ENCODE measurements at places on chromosomes 5 and 9. TPM values are rescaled to one million over a fixed set of nuclear protein-coding genes. Genes with fewer than 3 reads are reported as not detected.

GRCh38 chr9:130869250-130869649 lies 27.4 kb downstream of the QRFP start:
- DNase-seq = no peak

DNA sequence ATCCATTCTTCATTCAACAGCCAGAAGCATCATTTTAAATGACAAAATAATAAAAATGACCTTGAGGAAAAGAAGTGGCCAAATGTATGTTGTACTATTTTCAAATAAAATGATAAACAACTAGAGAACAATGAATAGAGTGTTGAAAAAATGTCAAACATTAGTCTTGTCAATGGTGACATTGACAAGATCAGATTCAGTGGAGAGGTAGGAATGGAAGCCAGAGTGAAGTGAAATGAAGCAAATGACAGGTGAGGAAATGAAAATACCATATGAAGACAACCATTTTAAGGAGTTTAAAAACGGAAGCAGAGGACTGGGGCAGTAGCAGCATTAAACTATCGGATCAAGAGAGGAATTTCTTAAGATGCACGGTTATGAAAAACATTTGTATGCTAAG lies 38.2 kb upstream of the COX7C start:
- no peak for DNase-seq

DNA sequence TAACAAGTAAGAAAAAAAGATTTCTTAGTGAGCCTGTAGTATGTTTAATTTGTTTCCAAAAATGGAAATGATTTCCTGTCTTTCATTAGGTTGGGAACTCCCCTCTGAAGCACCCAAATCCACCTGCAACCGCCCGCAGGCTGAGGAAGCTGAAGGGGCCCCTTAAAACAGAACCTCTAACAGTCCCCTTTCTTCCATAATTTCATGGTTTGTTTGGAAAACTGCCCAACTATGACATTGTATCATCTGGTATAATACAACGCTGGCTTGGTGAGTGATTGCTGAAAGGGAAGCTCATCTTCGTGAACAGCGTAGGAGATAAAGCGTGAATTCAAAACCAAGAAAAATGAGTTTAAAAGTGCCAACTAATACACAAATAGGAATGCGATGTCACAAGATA lies 215.5 kb downstream of the FSTL4 start:
- no peak for DNase-seq

The TMEM38B gene
- 9.4 TPM for total RNA-seq

The CHSY3 gene
- not detected for total RNA-seq

All from activated naive CD8-positive, alpha-beta T cell treated with anti-CD3 and anti-CD28 coated beads, Interleukin-2, amount 10 ng/mL, durations not matched to agents 7 days and 5 days (primary cell).